ENCODE measurements at places on chromosomes 11 and 22.
A peak's percentile ranks its signal among the peaks of the same experiment; 100 is the strongest.

DNA sequence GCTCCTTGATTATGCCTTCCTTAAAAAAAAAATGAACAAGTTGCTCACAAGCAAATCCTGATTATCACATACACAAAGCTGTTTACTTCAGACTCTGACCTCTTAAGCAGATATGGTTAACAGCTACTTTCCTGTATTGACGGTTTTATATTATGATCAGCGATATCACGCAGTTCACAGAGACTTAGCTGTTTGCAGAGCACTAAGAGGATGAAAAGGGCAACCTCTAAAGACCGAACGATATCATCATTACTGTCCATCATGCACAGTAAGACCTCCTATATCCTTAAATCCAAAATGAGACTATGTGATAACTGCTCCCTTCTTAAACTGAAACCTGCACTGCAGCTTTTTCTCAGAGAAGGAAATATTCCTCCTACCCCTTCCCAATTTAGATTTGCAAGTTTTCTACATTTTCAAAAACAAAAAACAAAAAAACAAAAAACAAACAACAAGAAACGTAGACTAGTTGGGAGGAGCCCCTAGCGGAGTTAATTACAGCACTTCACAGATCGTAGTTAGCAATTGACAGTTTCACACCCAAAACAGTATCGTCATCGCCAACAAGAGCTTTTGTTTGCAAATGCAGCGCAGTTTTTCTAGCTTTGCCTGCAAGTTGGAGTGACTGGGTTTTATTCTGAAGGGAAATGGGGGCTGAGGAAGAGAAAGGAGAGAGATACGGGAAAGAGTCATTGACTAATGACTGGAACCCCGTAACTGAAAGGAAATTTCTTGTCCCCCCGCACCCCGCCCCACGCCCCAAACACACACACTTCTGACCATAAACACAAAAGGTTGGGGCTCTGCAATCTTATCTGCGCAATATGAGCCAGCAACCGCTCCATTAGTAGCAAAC lies 1.2 kb downstream of the DDX6 start:
- no peak for DNase-seq

- DNase-seq = no peak
Observed at GRCh38 chr11:91265946-91266345, 958.7 kb upstream of the FAT3 start.

GRCh38 chr11:104332110-104332509 lies 168.2 kb upstream of the PDGFD start:
- no peak for DNase-seq

DNA sequence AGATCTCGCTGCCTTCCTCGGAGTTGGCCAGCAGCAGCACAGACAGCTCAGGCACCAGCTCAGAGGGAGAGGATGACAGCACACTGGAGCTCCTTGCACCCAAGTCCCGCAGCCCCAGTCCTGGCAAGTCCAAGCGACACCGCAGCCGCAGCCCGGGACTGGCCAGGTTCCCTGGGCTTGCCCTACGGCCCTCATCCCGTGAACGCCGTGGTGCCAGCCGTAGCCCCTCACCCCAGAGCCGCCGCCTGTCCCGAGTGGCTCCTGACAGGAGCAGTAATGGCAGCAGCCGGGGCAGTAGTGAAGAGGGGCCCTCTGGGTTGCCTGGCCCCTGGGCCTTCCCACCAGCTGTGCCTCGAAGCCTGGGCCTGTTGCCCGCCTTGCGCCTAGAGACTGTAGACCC lies 6.4 kb downstream of the PLA2G3 start:
- no peak for DNase-seq

- no peak for DNase-seq
Observed at GRCh38 chr11:95545116-95545875, 244.3 kb downstream of the FAM76B start.

DNA sequence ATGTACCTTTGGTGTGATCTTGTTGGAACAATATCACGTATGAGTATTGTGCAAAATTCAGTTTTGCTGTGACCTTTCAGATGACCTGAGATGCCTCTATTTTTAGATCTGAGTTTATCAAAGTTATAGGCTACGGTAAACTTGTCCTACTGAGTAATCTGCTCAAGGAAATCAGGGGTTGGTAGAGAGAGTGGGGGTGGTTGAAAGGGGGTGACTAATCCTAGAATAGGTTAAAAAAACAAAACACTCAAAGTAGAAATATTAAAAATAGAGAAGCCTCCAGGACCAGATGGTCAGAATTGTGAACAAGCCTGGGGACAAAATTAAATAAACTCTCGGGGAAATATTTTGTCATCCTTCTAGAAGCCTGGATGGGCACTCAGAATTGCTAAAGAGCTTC lies 59.9 kb upstream of the C11orf87 start:
- DNase-seq = no peak

DNA sequence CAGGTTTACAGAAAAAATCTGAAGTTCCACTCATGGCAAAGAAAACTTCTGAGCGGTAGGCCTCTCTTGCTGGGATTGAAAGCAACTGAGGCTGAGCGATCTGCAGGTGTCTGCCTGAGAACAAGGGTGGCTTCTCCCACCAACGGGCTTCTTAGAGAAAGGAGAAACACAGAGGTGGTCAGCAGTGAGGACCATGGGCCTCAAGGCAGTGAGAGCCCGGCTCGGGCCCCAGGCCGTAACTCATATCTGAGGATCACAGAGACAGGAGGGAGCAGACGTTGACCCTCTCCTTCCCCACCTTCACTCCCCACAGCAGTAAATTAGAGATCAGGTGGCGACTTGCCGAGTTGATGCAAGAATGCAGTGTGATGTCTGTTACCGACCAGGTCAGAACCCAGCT lies 50.9 kb upstream of the RTL6 start:
- no peak for DNase-seq

DNA sequence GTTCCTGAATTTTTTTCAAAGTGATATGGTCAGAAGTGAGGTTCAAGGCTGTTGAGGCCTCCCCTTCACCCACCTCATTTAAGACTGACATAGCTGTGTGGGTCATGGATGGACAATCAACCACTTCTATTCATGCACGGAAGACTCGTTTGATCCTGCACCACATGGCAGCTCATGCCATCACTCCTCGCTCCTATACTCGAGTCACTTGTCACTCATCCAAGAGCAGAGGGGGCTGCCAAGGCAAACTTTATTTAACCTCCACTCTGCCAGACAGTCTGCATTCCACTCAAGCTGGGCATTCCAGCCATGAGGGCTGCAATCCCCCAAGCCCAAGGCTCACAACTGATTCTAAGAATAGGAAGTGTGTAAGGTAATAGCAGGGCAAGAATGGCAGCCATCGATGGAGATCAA lies 34.1 kb downstream of the SNX19 start:
- no peak for DNase-seq

- DNase-seq = peak; percentile 81
Observed at GRCh38 chr11:27234043-27234668, 128.9 kb downstream of the CCDC34 start.

GRCh38 chr11:4459500-4459899 lies 10.4 kb downstream of the OR52K2 start:
- no peak for DNase-seq

- DNase-seq = no peak
Observed at GRCh38 chr11:8332196-8332595, 68.5 kb upstream of the LMO1 start.

- no peak for DNase-seq
Observed at GRCh38 chr11:76660533-76661305, 9.8 kb downstream of the LRRC32 start.

- DNase-seq = no peak
Observed at GRCh38 chr22:50227579-50228215, 17.1 kb downstream of the TUBGCP6 start.

DNA sequence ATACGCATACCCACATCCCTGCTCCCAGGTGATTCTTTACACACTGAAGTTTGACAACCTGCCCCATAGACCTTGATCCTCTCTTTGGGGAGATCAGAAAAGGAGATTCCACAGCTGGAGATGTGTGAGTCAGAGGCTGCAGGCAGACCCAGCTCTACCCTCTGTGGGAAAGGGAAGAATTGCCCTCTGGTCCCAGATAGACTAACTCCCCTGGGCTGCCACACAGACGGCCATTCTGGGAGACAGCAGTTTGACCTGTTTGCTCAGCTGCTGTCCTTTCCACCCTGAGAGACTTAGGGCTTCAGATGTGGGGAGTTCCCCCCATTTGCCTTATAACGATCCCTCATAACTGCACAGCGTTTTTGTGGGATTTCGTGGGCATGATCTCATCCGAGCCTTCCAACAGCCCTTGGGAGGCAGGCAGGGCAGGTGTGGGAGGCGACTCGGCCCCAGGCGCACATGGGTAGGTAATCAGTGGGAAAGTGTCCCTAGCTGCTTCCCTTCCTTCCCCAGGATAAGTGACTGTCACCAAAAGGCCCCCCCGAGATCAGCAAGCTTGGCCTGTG lies 14.1 kb downstream of the FAM83F start:
- no peak for DNase-seq

DNA sequence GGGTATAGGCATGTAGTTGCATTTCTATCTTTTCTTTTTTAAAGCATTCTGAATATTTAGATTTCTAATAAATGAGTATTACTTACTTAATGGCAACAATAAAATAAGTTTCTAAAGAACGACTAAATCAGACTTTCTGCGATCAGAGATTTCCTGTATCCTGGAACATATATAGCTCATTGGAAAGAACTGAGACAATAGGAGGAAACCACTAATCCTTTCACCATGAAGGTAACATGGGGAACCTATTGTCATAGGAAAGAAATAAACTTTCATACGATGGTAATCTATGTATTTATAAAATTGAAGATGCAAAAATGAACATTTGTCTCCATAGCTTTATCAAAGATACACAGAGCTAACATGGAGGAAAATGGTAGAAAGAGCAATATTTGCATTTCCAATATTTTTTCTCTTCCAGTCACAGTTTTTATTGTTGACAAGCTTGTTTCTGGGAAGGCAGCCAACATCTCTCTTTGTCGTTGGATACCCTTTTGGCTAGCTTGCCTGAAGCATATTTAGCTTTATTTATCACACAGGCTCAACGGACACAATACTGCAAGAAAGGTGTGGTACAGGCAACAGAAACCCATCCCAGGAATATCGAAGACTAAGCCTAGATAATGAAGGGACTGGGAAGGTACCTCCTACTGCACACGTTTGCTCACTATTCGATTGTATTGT lies 293.3 kb upstream of the MPPED2 start:
- no peak for DNase-seq

- DNase-seq = no peak
Observed at GRCh38 chr11:92811341-92811740, 158.1 kb upstream of the MTNR1B start.

DNA sequence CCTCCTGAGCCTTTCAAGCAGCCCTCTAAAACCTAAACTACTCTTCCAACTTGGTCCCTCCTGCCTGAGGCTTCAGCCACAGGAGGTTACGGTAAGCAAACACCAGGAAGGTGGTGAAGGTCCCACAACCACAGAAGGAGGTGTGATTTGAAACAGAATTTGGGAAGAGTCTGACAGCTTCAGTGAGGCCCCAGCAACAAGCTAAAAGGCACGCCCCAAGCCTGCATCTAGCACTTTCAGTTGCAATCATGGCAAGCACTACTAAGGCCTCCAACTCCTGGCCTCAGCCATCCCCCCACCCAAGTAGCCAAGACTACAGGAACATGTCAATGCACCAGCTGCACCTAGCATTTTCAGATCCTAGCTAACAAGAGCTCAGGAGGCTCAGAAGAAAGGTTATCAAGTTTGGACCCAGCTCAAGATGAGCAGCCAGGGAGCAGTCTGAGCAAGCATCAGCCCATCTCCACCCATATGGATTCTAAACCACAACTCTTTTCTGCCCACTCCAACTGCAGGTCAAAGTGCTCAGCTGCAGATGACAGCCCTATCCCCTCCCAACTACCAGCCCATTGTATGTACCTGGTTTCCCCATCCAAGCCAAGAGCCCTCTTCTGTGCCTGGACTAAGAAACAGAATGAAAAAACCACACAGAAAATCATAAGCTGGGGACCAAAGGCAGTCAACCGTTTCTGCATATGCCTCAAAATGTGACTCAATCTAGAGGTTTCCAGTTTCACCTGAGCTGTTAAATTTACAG lies 10.4 kb upstream of the AHNAK start:
- no peak for DNase-seq

DNA sequence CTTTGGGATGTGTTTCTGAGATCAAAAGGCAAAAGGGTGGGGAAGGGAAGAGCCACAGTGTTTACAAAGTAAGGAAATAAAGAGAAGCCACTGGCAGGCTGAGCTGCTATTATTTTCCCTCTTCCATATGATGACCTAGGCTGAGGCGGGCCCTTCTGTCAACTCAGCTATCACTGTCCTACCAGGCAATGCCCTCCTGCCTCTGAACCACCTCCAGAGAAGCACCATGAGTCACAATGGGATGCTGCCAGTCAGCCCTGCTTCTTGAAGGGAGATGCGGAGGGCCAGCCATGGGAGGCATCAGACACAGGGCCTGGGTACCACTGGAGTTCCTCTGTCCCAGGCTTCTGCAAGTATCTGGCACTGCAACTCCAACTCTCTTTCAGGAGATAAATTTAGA lies 107.9 kb upstream of the BID start:
- no peak for DNase-seq

DNA sequence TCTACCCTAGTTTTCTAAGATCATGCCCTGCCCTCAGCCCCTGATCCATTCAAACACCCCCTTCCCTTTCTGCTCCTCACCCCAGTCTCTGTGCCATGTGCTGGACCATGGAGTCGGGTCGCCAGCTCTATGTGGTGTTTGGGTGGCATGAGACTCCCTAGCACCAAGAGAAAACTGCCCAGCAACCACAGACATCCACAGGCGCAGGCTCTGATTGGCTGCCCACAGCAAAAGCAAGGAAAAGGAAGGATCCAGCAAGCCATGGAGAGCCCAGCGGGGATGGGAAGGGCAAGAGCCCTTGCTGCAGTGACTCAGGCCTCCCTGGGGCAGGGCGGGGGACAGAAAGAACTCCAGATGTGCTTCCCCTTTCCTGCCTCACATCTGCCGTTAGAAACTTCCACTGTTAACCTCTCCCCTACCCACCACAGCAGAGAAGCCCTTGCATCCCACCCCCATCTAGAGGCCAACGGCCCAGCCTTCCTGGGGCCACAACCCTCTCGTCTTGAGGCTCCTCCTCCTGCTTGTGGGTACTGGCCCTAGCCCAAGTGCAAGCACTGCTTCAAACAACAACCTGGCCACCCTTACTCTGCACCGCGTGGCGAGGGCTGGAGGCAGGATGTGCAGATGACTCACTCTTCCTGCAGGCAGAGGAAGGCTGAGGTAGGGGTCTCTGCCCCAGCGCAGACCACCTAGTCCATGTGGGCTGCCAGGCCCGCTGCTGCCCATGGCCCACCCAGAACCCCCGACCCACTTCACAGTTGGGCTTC lies 9.7 kb upstream of the AHNAK start:
- no peak for DNase-seq

DNA sequence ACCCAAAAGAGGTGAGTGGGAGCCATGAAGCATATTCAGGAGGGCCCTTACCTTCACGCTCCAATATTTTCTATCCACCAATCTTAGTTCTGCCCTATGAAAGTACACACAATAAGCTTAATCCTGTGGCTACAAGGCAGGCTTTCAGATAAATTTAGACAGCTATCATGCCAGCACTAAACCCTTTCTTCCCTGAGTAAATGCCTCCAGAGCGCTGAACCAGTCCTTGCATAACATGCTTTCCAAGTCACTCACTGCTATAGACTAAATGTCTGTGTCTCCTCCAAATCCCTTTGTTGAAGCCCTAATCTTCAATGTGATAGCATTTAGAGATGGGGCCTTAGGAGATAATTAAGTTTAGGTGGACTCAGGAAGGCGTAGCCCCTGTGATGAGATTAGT lies 50.3 kb upstream of the FIBIN start:
- DNase-seq = no peak

All from NCI-H187 treated with DMSO at 0.1 percent for 48 hours (cell line).